ENCODE measurements at places on chromosomes 1 and 21. TPM values are rescaled to one million over a fixed set of nuclear protein-coding genes. Genes with fewer than 3 reads are reported as not detected.

Gene CELA2A
- not detected for total RNA-seq

Gene CELA2B
- not detected for total RNA-seq

Gene PAPPA2
- total RNA-seq, result 1.1 TPM

Gene OR2L13
- not detected for total RNA-seq

Gene FLVCR1
- 9.0 TPM for total RNA-seq

Gene TRIM17
- 3.1 TPM for total RNA-seq

Gene SPRR2F
- not detected for total RNA-seq

Gene RAB7B
- total RNA-seq, result 1.6 TPM

Gene DMBX1
- total RNA-seq, result not detected

Gene SLC45A3
- 0.65 TPM for total RNA-seq

Gene LMX1A
- not detected for total RNA-seq

Gene SV2A
- total RNA-seq, result 2.1 TPM

Gene CDCA8
- total RNA-seq, result 7.9 TPM

Gene RASSF5
- 2.3 TPM for total RNA-seq

Gene S1PR1
- 0.39 TPM for total RNA-seq

Gene KLHDC8A
- total RNA-seq, result under 0.01 TPM

Gene KLF17
- total RNA-seq, result not detected

Gene PTGS2
- total RNA-seq, result 47.6 TPM

Gene KIF26B
- 1.4 TPM for total RNA-seq

Gene UBL4B
- total RNA-seq, result not detected

Gene B4GALT3
- 43.4 TPM for total RNA-seq

Gene OLIG2
- not detected for total RNA-seq

Gene KAZN
- total RNA-seq, result 11.8 TPM

Gene PPIAL4G
- total RNA-seq, result not detected

Gene SLC66A1
- 24.7 TPM for total RNA-seq

Gene ZNF326
- 12.2 TPM for total RNA-seq

Gene GJA4
- not detected for total RNA-seq

Gene REN
- total RNA-seq, result not detected

Gene HPCA
- total RNA-seq, result under 0.01 TPM

Gene MTARC1
- 0.65 TPM for total RNA-seq

Gene NECTIN4
- 47.5 TPM for total RNA-seq

Gene ACTL8
- total RNA-seq, result not detected

Gene SLAMF8
- total RNA-seq, result 2.0 TPM

Gene PLA2G2F
- under 0.01 TPM for total RNA-seq

Gene TTC24
- not detected for total RNA-seq

Gene CHODL
- 0.79 TPM for total RNA-seq

Gene KLHDC7A
- not detected for total RNA-seq

Data from placental epithelial cell (primary cell).